ENCODE measurements at places on chromosomes 11 and 22.

GRCh38 chr11:113496026-113496651, 20.9 kb upstream of the DRD2 start:
- no peaks in the 10 kb centered on the region for H3K36me3 ChIP-seq
- H3K4me1 ChIP-seq = no peaks in the 10 kb centered on the region
- no peak overlapping the region for H3K27ac ChIP-seq
- no peaks in the 10 kb centered on the region for H3K27me3 ChIP-seq
- no peak for DNase-seq
- H3K4me3 ChIP-seq = no peak overlapping the region

- H3K36me3 ChIP-seq = no peaks in the 10 kb centered on the region
- H3K27me3 ChIP-seq = peaks cover 12% of the 10 kb centered on the region
- no peak overlapping the region for H3K4me3 ChIP-seq
- DNase-seq = no peak
- H3K4me1 ChIP-seq = no peaks in the 10 kb centered on the region
These were observed 60.6 kb upstream of the PRDM11 start for GRCh38 chr11:45085646-45086501.

- DNase-seq = no peak
- no peaks in the 10 kb centered on the region for H3K4me1 ChIP-seq
- no peak overlapping the region for H3K27ac ChIP-seq
- no peaks in the 10 kb centered on the region for H3K36me3 ChIP-seq
- H3K27me3 ChIP-seq = no peaks in the 10 kb centered on the region
These were observed 113.6 kb upstream of the ANO5 start for GRCh38 chr11:22079133-22079872.

GRCh38 chr22:39242595-39243438, 2.0 kb downstream of the PDGFB start:
- H3K27ac ChIP-seq = peak overlapping the region; percentile 46
- peaks cover 41% of the 10 kb centered on the region for H3K4me1 ChIP-seq
- DNase-seq = no peak

- no peaks in the 10 kb centered on the region for H3K27me3 ChIP-seq
- H3K4me1 ChIP-seq = peaks cover 20% of the 10 kb centered on the region
- no peak overlapping the region for H3K4me3 ChIP-seq
- peak; percentile 83 for DNase-seq
- H3K36me3 ChIP-seq = peaks cover 10% of the 10 kb centered on the region
- peak overlapping the region; percentile 92 for H3K27ac ChIP-seq
These were observed 13.8 kb downstream of the PLXNB2 start for GRCh38 chr22:50293441-50294318.

- H3K4me3 ChIP-seq = no peak overlapping the region
- no peak overlapping the region for H3K27ac ChIP-seq
- DNase-seq = no peak
- peaks cover 6% of the 10 kb centered on the region for H3K36me3 ChIP-seq
- peaks cover 26% of the 10 kb centered on the region for H3K4me1 ChIP-seq
These were observed 3.7 kb downstream of the CTTN start for GRCh38 chr11:70402016-70402415.

- no peaks in the 10 kb centered on the region for H3K27me3 ChIP-seq
- no peak overlapping the region for H3K27ac ChIP-seq
- peak; percentile 52 for DNase-seq
- no peak overlapping the region for H3K4me3 ChIP-seq
- H3K4me1 ChIP-seq = no peaks in the 10 kb centered on the region
- peaks cover 14% of the 10 kb centered on the region for H3K36me3 ChIP-seq
These were observed 9.4 kb upstream of the SF1 start for GRCh38 chr11:64787526-64788320.

All from endothelial cell of umbilical vein (primary cell).